CD4-positive, alpha-beta T cell treated with Interleukin-2 at 100 ng/mL for 4 hours (primary cell): ENCODE measurements at places on chromosomes 11 and 22.

- DNase-seq = no peak
Measured at GRCh38 chr11:62182147-62182891, 7.7 kb upstream of the SCGB1D1 start.

GRCh38 chr11:97890466-97890865 lies 1130.3 kb upstream of the CNTN5 start:
- no peak for DNase-seq

- DNase-seq = no peak
Measured at GRCh38 chr11:65499713-65500386, 1.0 kb downstream of the MALAT1 start.

DNA sequence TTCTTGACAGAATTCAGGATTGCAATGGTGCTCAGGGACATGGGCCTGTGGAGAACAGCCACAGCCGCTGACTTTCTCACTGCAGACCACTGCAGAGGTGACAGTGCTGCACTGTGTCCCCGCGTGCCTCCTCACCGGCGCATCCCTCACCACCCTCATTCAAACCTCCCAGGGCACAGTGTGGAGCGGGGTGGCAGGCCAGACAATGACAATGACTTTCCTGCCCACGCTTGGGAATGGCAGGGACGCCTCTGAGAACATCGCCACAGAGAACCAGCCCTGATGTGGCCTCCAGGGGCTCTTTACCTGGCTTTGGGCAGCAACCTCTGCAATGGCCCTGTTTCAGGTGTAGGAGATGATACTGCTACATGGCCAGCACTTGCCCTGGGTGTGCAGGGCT lies 65.7 kb downstream of the NCAPD3 start:
- DNase-seq = no peak

GRCh38 chr11:119518746-119519730 lies 96.1 kb upstream of the THY1 start:
- no peak for DNase-seq

DNA sequence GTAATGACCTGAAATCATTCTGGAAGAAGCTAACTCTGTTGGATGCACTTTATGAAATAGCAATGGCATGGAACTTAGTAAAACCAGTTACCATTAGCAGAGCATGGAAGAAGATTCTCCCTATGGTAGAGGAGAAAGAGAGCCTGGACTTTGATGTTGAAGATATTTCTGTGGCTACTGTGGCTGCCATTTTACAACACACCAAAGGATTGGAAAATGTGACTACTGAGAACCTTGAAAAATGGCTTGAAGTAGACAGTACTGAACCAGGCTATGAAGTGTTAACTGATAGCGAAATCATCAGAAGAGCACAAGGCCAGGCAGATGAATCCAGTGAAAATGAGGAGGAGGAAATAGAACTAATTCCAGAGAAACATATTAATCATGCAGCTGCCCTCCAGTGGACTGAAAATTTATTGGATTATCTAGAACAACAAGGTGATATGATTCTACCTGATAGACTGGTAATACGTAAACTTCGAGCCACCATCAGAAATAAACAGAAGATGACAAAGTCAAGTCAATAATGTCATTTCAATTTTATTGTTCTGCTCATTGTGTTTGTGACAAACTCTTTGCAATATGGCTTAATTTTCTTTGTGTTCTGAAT lies 2.0 kb downstream of the JRKL start:
- no peak for DNase-seq

DNA sequence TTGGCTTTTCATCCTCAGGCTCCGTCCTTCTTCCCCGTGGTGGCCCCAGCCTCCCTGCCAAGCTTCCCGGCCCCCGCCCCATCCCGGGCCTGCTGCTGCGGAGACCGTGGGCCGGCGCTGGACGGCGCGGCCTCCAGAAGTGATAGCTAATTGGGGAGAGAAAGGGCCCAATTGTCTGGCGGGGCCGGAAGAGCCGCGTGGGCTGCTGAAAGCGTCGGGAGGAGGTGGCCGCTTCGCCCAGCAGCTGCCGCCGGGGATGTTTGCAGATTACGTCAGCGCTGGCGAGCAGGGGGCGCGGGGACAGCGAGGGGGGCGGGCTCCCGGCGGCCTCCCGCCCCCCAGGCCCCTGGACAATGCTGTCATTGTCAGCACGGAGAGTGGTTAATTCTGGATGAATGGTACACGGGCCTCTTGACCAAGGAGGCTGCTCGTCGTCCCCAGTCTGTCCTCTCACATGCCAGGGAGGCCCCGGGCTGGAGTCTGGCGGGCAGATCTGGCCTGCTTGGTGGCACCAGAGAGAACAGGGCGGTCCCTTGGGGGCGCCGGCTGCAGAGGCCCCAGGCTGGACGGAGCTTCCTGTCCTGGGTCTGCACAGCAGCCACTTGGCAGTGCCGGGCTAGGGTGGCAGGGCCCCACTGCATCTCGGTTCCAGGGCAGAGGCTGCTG lies 1.6 kb downstream of the SMIM38 start:
- no peak for DNase-seq

GRCh38 chr11:84965484-84965883 lies 661.7 kb downstream of the DLG2 start:
- no peak for DNase-seq

DNA sequence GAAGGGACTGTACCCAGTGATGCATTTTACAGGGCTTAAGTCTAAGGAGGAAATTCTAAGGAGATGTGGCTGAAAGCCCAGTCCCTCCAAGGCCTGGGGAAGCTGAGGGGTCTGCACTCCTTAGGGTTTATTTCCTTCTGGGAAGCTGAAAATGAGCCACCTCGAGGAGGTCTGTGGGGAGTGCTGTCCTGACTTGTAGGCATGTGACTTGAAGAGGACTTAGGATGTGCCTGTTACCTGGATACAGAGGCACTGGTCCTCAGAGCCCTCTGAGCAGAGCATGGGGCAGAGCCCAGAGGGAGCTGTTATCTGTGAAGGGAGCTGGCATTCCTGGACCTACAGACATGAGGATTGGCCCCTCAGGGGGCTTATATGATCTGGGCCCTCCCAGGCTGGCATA lies 77.1 kb downstream of the TP53I11 start:
- no peak for DNase-seq

DNA sequence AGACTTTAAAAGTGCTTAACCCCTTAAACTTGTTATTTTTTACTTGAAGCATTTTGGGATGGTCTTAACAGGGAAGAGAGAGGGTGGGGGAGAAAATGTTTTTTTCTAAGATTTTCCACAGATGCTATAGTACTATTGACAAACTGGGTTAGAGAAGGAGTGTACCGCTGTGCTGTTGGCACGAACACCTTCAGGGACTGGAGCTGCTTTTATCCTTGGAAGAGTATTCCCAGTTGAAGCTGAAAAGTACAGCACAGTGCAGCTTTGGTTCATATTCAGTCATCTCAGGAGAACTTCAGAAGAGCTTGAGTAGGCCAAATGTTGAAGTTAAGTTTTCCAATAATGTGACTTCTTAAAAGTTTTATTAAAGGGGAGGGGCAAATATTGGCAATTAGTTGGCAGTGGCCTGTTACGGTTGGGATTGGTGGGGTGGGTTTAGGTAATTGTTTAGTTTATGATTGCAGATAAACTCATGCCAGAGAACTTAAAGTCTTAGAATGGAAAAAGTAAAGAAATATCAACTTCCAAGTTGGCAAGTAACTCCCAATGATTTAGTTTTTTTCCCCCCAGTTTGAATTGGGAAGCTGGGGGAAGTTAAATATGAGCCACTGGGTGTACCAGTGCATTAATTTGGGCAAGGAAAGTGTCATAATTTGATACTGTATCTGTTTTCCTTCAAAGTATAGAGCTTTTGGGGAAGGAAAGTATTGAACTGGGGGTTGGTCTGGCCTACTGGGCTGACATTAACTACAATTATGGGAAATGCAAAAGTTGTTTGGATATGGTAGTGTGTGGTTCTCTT lies 2.8 kb downstream of the MALAT1 start:
- DNase-seq = peak; percentile 3
